ENCODE measurements at places on chromosomes 2 and 18. TPM values are rescaled to one million over a fixed set of nuclear protein-coding genes. Genes with fewer than 3 reads are reported as not detected.

DNA sequence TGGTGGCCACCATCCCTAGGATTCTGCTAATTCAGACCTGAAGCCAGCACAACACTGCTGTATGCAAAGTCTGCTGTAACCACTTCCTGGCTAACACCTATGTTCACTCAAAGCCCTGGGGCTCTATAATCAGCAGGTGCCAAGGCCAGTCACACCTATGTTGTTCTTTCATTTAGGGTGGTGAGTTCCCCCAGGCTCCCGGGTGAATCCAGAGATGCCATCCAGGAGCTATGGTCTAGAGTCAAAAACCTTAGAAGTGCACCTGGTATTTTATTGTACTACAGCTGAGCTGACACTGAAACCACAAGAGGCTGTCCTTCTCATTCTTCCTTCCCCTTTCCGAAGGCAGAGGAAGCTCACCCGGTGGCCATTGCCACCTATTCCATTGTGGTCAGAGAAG, 46.2 kb upstream of the CCDC141 start:
- no peak for DNase-seq

Gene POTEF
- total RNA-seq = not detected

Gene RNF152
- 2.9 TPM for total RNA-seq

- DNase-seq = peak; percentile 80
These were observed 47.0 kb downstream of the CHRNA1 start for GRCh38 chr2:174717273-174717672.

Gene MERTK
- total RNA-seq = 0.21 TPM

Gene DES
- total RNA-seq = 13,585 TPM

GRCh38 chr2:134304394-134305108, 50.7 kb downstream of the MGAT5 start:
- no peak for DNase-seq

Gene ZNF804A
- total RNA-seq = not detected

DNA sequence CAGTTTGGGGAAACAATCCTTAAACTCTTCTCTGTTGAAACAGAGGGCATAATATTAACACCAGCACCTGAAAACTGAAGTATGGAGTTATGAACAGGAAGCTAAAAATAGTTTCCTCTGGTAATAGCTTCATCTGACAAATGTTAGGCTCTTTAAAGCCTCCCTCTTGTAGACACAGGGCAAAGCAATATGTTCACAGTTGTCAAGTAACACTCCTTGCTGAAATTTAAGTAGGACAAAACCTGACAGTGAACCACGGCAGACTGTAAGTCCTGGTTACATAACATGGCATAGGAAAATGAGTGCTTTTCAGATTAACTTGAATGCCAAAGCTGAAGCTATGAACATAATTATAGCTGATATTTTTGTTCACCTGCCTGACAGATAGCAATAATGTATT, 172.9 kb downstream of the CMPK2 start:
- peak; percentile 6 for DNase-seq

Gene LHCGR
- not detected for total RNA-seq

Gene MCEE
- 16.4 TPM for total RNA-seq

Gene LYG2
- total RNA-seq = not detected

DNA sequence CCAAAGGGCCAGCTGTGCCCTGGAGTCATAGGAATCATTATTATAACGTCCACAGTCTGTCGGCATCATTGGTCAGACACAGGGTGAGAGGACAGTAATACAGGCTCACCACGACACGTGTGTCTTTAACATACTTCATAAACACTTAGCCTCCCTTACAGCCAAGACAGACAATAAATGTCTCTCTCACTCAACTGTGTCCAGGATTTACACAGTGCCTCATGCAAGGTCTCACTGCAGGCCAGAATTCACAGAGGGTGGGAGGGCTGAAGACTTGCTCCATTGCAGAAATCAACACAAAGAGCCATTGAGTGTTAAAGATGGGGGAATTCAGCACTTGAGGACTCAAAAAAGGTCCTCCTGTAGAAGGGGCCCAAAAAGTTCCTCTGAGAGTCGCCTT, 210.5 kb downstream of the BCL2 start:
- DNase-seq = no peak

GRCh38 chr2:128451084-128452023, 132.7 kb upstream of the HS6ST1 start:
- no peak for DNase-seq

GRCh38 chr2:151533127-151533526, 123.4 kb downstream of the RIF1 start:
- no peak for DNase-seq
